ENCODE measurements at places on chromosomes 5 and 9.

DNA sequence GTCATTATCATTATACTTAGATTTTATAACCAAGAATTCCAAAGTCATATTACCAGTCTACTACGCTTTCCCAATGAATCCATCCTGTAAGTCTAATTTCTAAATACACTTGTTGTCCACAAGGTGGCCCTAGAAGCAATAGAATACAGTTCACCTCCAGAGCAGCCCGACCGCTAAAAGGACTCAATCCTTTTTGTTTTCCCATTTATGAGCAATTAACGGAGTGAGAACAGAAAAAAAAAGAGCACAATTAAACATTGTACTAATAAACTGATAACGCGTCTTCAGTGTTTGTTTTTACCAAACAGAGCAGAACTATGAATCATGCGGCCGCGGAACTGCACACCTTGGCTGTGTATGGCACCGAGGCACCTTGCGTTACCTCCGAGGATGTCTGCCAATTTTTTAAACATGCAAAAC is 160.7 kb upstream of the DAPK1 start:
- DNase-seq: peak; percentile 72

GRCh38 chr9:82791692-82792091 is 271.2 kb downstream of the RASEF start:
- DNase-seq: no peak

GRCh38 chr5:37208883-37209797 is 40.0 kb downstream of the CPLANE1 start:
- DNase-seq: no peak

GRCh38 chr9:131651160-131651559 is 88.7 kb downstream of the RAPGEF1 start:
- DNase-seq: no peak

DNA sequence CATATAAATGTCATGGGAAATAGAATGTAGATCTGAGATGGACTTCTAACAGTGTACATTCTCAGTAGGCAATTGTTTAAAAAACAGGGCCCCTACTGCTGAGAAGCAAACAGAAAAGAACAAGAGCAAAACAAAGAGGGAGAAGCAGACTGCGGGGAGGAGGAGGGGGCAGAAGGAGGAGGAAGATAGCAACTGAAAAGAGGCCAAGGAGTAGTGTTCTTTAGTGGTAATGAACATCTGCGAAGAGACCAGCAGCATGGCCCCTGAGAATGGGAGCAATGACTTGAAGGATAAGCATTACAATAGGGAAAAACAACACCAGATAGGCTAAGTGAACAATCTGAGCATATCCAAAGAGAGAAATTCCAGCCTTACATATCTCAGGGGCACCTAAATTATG is 36.8 kb downstream of the HAPLN1 start:
- no peak for DNase-seq

GRCh38 chr5:19795218-19795617 is 192.8 kb downstream of the CDH18 start:
- no peak for DNase-seq

DNA sequence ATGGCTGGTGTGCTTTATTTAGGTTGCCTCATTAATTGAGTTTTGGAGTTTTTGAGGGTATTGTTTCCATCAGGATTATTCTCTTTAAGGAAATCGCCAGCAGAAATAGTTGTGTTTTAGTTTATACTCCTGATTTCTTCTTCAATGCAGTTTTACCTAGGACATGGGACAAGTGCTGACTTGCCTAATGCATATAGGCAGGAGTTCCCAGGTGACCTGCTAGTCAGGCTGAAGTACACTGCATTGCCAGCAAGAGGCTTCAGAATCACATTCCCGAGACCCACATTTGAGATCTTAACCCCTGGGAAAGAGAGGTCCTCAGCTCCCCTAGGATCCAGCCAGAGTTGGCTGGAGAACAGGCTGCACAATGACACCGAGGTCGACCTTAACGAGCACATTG is 1.5 kb upstream of the OR1N2 start:
- no peak for DNase-seq

- no peak for DNase-seq
These were observed 133.8 kb downstream of the SPOCK1 start for GRCh38 chr5:137365126-137365865.

- no peak for DNase-seq
These were observed 167.6 kb upstream of the MAP1B start for GRCh38 chr5:71939452-71940230.

GRCh38 chr5:133565993-133566392 is 46.3 kb downstream of the FSTL4 start:
- no peak for DNase-seq

GRCh38 chr9:111050819-111051218 is 12.5 kb upstream of the LPAR1 start:
- DNase-seq: no peak

DNA sequence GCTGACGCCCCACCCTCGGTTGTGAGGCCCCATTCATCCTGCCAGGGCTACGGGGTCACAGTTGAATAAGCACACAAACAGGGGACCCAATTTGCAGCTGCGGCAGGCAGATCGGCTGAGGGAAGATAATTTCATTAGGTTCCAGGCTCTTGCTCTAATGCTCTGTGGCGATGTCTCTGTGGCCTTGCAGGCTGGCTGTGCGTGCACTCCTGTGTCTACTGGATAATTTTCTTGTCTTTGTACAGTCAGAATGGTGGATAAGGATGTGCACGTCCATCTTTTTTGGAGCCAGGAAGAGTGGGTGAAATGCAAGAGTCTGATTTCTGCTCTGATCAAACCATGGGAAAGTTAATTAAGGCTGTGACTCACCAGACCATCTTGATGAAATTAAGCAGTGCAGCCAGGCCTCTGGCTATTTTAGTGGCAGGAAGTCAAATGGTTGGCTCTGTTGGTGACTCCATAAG is 39.2 kb downstream of the NSG2 start:
- DNase-seq: no peak

- DNase-seq: no peak
These were observed 6.3 kb downstream of the SLC25A51 start for GRCh38 chr9:37897665-37898064.

GRCh38 chr9:114404531-114404930 is 16.7 kb upstream of the AKNA start:
- DNase-seq: no peak

DNA sequence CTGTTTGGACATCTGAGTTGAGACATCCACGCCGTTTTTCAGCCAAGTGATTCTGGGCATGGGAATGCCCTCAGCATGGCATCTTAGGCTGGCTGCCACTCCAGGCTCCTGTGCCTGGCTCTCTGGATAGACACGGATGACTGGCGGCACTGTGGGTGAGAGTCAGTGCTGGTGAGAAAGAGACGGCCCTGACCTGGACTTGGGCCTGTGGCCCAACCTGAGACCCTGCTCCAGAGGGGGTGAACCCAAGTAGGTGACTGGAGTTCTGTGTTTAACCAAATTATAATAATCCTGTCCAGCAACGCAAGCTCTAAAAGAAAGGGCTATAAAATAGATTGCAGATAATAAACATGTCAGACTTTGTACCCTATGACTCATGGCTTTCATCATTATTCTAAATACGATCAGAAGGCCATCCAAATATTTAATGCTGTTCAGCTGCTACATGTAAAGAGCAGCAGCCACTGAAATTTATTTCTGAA is 173.9 kb downstream of the HSPA4 start:
- no peak for DNase-seq
